Left lung (tissue), 14 donors: ENCODE measurements at places on chromosomes 11 and 22. TPM values are rescaled to one million over a fixed set of nuclear protein-coding genes. Genes with fewer than 3 reads are reported as not detected.

DNA sequence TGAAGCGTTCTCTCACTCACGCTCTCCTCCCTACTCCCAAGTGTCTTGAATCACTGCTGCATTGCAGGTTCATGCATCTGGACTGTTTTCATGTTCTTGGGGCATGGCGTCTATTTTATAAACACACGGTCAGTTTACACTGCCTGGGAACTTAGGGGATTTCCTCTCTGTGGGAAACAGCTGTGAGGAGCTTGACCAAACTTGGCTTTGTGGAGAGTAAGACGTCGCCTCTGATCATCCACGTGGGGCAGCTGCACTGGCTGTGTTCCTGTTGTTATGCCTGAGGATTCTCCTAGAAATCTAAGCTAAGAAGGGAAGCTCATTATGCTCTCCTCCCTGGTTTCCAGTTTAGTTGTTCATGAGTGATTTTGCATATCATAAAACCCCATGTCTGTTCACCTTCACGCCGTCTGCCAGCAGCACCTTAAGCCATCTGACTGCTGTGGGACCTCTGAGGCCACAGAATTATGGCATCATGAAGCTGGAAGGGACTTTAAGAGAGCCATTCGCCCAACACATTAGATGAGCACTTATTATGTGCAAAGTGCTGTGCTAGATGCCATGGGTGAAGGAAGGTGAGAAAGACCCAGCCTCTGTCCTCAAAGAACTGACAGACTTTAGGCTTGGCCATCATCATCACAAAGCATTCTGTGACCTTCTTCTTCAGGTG is 38.8 kb upstream of the POU2AF1 start:
- no peaks in the 10 kb centered on the region for H3K36me3 ChIP-seq
- H3K27ac ChIP-seq = no peak overlapping the region
- H3K4me1 ChIP-seq = no peaks in the 10 kb centered on the region
- H3K4me3 ChIP-seq = no peak overlapping the region

DNA sequence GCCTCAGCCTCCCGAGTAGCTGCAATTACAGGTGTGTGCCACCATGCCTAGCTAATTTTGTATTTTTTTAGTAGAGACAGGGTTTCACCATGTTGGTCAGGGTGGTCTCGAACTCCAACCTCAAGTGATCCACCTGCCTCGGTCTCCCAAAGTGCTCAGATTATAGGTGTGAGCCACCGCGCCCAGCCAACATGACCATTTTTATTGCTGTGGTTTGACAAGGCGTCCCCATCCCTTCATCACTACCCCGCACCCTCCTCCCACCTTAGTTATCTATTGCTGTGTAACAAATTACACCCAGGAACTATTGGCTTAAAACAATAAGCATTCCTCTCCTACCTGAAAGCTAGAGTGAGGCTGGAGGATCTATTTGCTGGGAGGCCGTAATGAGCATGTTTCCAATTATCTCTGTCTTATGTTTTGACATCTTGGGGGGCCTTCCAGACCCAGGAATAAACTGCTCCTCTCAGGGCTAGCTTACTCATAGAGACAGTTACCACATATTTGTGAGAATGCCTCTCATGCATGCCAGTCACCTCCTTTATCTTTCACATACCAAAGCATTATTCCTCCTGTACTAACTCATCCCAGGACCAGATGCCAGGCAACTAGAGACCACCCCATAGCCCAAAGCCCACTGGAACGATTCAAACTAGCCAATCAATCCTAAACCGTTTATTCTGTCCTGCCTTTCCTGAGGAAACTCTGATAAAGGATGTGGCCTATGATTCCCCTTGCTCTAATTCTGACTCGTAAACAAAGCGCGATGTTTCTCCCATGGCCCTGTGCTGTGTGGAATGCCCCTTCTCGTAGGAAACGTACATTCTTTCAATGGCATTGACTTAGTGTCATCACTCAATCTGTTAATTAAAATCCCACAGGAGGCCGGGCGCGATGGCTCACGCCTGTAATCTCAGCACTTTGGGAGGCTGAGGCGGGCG is 19.4 kb downstream of the SNU13 start:
- peak overlapping the region; percentile 58 for H3K27ac ChIP-seq
- DNase-seq = no peak
- no peaks in the 10 kb centered on the region for H3K27me3 ChIP-seq

DNA sequence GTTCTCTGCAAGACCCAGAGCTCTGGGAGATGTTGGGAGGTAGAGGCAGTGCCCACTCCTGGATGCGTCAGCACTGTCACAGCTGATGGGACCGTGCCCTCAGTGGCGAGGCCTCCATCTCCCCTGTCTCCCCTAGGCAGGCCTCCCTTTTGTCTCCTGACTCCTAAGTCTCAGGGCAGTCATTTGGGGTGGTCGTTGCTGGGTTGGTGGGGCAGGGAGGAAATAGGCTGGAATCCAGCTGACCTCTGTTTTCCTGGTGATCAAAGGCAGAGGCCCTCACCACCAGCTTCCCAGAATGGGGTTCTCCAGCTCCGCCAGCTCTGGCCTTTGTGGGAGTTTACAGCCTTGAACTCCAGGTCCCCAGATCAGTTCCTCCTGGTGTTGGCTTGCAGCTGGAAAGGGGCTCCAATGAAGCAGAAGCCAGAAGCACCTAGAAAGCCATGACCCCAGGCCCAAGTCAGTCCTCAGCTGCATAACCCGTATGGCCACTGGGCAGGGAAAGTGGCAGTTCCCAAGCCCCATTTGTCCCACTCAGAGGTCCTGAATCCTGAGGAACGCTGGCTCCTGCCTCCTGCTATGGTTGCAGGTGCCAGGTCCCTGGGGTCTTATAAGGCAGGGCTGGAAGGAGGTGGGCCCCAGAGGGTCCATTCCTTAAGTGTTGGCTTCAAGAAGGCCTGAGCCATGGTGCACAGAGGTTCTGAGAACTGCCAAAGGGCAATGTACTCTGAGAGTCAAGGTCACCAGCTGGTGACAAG is 7.3 kb upstream of the FXYD2 start:
- DNase-seq = no peak
- H3K27me3 ChIP-seq = no peaks in the 10 kb centered on the region
- H3K4me3 ChIP-seq = no peak overlapping the region
- no peaks in the 10 kb centered on the region for H3K36me3 ChIP-seq

- no peak overlapping the region for H3K27ac ChIP-seq
- H3K4me3 ChIP-seq = no peak overlapping the region
- H3K36me3 ChIP-seq = no peaks in the 10 kb centered on the region
- no peaks in the 10 kb centered on the region for H3K4me1 ChIP-seq
These were observed 23.3 kb upstream of the POU2AF1 start for GRCh38 chr11:111402411-111402810.

DNA sequence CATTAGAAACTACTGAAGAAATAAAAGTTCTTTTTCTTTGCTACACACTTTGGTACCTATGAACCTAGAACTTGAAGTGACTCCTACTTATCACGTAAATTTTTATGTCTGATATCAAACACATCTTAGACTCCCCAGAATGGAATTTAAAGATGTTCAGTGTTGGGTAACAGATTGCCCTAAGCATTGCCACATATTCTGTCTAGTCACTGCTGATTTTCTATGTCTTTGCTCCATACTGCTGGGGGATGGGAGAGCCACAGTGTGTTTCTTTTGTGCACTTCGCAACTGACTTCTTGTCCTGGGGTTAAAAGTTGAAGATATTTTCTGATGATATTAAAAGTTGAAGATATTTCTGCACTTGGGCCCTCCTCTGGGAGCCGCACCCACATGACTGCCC is 19.4 kb upstream of the MYO18B start:
- H3K27me3 ChIP-seq = no peaks in the 10 kb centered on the region
- H3K4me1 ChIP-seq = no peaks in the 10 kb centered on the region
- peaks cover 19% of the 10 kb centered on the region for H3K36me3 ChIP-seq
- no peak overlapping the region for H3K4me3 ChIP-seq

DNA sequence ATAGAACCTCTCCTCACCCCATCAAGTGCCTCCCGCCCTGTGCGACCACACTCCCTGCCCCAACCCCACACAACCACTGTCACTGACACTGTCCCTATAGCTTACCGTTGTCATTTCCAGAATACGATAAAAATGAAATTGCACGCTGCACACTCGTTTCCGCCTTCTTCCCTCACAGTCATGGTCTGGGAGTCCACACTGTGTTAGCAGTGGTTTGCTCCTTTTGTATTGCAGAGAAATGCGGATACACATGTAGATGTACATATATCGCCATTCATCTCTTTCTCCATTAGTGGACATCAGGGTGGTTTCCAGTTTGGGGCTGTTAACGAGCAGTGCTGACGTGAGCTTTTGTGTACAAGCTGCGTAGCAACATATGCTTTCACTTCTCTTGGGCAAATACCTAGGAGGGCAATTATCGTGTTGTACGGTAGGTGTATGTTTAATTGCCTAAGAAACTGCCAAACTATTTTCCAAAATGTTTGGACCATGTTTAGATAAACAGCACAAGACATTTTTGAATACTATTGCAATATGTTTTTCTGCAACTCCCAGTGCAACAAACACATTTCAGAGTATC is 59.2 kb upstream of the CD5 start:
- no peak overlapping the region for H3K27ac ChIP-seq
- H3K4me1 ChIP-seq = peaks cover 4% of the 10 kb centered on the region
- H3K27me3 ChIP-seq = no peaks in the 10 kb centered on the region
- no peaks in the 10 kb centered on the region for H3K36me3 ChIP-seq

AMPD3 gene
- total RNA-seq = 11.2 TPM
